ENCODE measurements at places on chromosomes 11 and 22.

DNA sequence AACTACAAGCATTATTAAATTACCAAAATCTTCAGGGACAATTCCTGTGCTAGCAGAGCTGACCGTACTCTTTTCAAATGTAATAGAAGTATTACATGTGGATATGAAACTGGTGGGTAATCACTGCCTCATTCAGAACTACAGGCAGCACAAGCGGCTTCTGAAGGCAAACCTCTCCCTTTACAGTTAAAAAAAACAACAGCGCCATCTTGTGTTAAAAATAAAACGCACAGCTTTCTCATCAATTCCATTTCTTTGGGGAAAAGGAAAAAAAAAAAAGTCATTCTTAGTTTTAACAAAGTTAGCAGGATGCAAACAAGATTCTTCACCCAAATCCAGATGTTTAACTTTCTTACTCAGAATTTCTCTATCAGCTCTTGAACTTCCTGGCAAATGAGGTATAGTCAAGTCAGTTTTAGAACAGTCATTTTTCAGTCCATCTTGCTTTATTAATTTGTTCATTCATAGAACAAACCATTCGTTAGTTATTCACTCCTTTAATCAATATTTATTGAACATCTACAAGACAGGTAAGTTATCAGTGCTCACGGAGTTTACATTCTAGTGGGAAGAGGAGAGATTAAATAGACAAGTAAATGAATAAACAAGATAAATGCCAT lies 331.8 kb upstream of the MPPED2 start:
- DNase-seq = no peak

GRCh38 chr11:10351765-10352641 lies 47.1 kb downstream of the ADM start:
- peak; percentile 62 for DNase-seq

- no peak for DNase-seq
Observed at GRCh38 chr11:93128574-93128973, 69.2 kb downstream of the SLC36A4 start.

DNA sequence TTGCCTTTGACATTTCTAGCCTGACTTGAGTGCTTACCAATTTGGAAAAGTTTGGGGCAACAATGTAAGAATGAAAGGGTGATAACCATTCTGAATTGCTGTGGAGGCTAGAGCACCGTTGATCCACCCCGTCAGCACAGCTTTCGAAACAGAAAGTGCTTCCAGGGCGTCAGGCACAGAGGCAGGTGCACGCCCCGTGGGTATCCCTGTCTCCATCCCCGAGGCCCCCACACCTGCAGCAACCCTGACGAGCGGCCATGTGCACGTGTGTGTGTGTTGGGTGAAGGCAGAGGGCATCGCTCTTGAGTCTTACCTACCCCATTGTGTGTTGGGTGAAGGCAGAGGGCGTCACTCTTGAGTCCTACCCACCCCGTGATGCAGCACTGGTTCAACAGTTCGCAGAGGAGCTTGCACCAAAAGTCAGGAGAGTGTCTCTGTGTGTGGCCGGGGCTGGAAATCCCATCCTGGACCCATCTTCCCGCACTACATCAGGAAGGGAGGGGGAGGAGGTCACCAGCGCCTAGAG lies 404.5 kb downstream of the BRD1 start:
- no peak for DNase-seq

Measured in BJ (cell line).